ENCODE measurements at places on chromosomes 16 and 17. TPM values are rescaled to one million over a fixed set of nuclear protein-coding genes. Genes with fewer than 3 reads are reported as not detected.
A peak's percentile ranks its signal among the peaks of the same experiment; 100 is the strongest.

TEX19 gene
- 0.05 TPM for total RNA-seq

DNA sequence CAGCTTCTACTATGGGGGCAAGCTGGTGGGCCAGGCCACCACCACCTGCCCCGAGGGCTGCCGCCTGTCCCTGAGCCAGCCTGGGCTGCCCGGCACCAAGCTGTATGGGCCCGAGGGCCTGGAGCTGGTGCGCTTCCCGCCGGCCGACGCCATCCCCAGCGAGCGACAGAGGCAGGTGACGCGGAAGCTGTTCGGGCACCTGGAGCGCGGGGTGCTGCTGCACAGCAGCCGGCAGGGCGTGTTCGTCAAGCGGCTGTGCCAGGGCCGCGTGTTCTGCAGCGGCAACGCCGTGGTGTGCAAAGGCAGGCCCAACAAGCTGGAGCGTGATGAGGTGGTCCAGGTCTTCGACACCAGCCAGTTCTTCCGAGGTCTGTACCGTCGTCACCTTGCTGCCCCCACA lies 19.5 kb downstream of the IRF8 start:
- no peak for DNase-seq

- DNase-seq: peak; percentile 60
These were observed 44.7 kb upstream of the PRSS54 start for GRCh38 chr16:58339452-58339981.

ODAD4 gene
- total RNA-seq: 0.98 TPM

DNA sequence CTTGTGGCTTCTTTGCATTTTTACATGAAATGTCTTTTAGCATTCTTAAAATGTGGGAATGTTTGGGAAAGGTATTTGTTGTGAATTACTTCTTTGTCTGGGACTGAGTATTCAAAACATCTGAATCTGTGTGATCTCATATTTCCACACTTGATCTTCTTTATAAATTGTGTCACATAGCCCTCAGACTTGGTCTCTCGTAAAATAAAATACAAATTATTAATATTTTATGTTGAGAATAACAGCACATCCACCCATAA lies 81.9 kb downstream of the TUBD1 start:
- peak; percentile 62 for DNase-seq

DNA sequence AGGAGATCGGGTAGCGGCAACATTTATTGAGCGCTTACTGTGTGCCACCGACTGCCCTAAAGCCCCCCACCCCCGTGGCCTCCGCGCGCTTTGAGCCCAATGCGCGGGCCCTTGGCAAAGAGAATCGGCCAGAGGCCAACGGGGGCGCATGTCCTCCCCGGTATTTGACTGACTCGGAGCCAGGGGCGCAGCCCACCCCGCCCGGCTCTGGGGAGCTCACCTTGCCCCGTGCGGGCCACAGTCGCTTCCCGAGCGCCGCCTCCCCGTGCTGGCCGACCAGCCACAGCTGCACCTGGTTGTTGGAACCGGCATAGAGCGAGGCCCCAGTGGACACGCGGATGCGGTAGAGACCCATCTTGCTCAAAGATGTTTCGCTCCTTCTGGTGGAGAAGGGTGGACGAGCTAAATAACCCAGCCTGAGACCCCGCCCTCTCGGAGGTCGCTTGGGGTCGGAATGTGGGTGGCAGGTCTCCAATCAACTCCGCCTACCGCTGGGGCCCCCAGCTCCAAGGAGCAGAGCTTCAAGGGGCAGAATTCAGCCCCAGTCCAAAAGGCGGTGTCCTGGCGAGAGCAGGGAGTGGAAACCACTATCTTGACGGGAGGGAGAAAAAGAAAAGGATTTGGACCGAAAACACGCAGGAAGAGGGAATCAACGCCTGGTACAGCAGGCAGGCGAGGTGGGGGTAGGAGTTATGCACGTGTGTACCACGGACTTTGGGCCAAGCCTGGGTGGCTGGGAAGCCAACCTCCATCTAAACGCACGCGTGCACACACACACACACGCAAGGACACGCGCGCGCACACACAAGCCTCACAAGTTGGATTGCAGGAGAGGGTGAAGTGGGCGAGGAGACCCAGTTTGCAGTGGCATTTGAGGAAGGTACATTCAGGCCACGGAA lies at the start of gene ALOX15:
Gene ALOX15, minus strand, starts transcription at position 382 of the 899 bp plus-strand sequence. Its CDS starts 27 bp downstream, at position 355.
- no peak for DNase-seq

DNA sequence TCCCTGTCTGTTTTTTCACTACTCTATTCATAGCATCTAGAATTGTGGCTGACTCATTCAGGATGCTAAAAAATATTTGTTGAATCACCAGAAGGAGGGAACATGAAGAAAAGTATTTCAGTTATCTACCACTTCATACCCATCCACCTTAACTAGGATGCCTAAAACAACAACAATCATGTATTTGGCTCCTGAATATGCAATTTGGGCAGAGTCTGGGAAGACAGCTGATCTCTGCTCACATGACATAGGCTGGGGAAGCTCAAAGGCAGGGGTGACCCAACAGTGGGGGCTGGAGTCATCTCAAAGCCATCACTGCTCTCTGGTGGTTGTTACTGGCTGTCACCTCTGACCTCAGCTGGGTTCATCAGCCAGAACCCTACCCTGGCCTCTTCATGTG lies 80.1 kb upstream of the RPL38 start:
- no peak for DNase-seq

GRCh38 chr17:48294020-48294805 lies 135.8 kb downstream of the SKAP1 start:
- no peak for DNase-seq

HP gene
- total RNA-seq: not detected

- no peak for DNase-seq
These were observed 512.1 kb downstream of the TOX3 start for GRCh38 chr16:52034830-52035229.

GRCh38 chr17:22463110-22463850 lies 771.0 kb downstream of the KCNJ18 start:
- DNase-seq: peak; percentile 62

GRCh38 chr16:2942045-2942444 lies 22.0 kb upstream of the KREMEN2 start:
- DNase-seq: no peak

GRCh38 chr16:88633684-88634140 lies 4.7 kb upstream of the IL17C start:
- DNase-seq: peak; percentile 27

DNA sequence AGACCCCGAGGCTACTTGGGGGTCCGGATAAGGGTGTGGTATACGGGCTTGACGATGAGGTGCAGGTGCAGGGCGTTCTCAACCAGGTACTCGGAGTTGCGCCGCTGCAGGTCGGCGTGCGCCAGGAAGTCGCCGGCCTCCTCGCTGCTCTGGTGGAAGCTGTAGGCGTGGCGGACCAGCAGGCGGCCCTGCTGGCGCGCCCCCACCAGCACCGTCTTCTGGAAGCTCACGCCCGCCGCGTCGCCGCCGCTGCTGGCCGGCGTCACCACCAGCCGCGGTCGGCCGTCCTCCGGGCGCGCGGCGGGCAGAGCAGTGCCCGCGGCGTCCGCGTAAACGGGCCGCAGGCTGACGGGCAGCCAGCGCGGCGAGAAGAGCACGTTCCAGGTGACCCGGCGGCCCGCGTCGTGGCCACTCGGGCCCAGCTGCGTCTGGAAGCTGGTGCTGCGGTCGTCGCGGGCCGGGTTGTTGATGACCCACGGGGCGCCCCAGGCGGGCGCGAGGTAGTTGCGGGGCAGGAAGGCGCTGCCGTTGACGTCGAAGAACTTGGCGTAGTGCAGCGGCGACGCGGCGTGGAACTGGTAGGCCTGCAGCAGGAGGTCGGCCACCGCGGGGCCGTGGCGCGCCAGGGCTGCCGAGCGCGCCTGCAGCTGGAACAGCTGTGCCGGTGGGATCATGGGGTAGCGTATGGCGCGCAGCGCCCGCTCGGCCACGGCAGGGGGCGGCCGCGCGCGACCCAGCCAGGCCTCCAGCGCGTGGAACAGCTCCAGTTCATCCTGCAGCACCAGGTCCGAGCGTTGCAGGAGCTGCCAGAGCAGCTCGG lies 4.8 kb downstream of the BTBD17 start:
- no peak for DNase-seq

DNA sequence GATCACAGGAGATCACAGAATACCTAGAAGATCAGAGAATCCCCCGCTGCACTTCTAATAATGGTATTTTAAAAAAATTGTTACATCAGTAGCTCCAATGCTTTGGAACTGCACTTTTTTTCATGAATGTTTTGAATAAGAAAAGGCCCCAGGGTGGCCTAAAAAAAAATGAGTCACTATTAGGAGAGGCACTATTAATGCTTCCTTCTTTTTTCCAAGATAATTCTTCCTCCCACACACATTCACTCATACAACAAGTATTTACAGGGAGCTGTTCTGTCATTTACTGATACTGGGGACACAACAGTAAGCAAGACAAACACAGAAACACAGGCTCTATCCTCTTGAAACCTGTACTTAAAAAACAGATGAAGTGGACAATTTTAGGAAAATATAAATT lies 675 bp upstream of the PDZD9 start:
- no peak for DNase-seq

ITGAL gene
- not detected for total RNA-seq

- no peak for DNase-seq
These were observed 62.4 kb downstream of the NT5M start for GRCh38 chr17:17365476-17366110.

Data from SK-MEL-5 (cell line).